HCT116 (cell line): ENCODE measurements at places on chromosomes 12 and 14. TPM values are rescaled to one million over a fixed set of nuclear protein-coding genes. Genes with fewer than 3 reads are reported as not detected.

The CFAP73 gene
- total RNA-seq: 0.34 TPM

- H3K36me3 ChIP-seq: no peaks in the 10 kb centered on the region
- no peak overlapping the region for H3K4me3 ChIP-seq
- no peak for DNase-seq
- no peak overlapping the region for H3K27ac ChIP-seq
- H3K27me3 ChIP-seq: no peaks in the 10 kb centered on the region
These were observed 77.0 kb upstream of the METAP2 start for GRCh38 chr12:95396849-95397468.

The KRT82 gene
- total RNA-seq: not detected

GRCh38 chr12:19410211-19410610, 29.1 kb upstream of the AEBP2 start:
- no peaks in the 10 kb centered on the region for H3K36me3 ChIP-seq
- H3K4me3 ChIP-seq: no peak overlapping the region
- H3K27ac ChIP-seq: no peak overlapping the region
- H3K4me1 ChIP-seq: no peaks in the 10 kb centered on the region
- H3K27me3 ChIP-seq: no peaks in the 10 kb centered on the region

GRCh38 chr14:84401631-84402030, 1128.3 kb upstream of the FLRT2 start:
- H3K27ac ChIP-seq: no peak overlapping the region
- no peaks in the 10 kb centered on the region for H3K4me1 ChIP-seq
- no peak overlapping the region for H3K4me3 ChIP-seq

The LMNTD1 gene
- total RNA-seq: not detected

- H3K27ac ChIP-seq: no peak overlapping the region
- H3K27me3 ChIP-seq: no peaks in the 10 kb centered on the region
- DNase-seq: no peak
- H3K36me3 ChIP-seq: no peaks in the 10 kb centered on the region
These were observed 3.6 kb downstream of the LRRC74A start for GRCh38 chr14:76829650-76830421.

The PPM1A gene
- 32.8 TPM for total RNA-seq

GRCh38 chr12:76312315-76312714, 35.9 kb downstream of the BBS10 start:
- H3K4me1 ChIP-seq: no peaks in the 10 kb centered on the region
- no peaks in the 10 kb centered on the region for H3K27me3 ChIP-seq
- no peak overlapping the region for H3K4me3 ChIP-seq
- no peak overlapping the region for H3K27ac ChIP-seq

The GPR68 gene
- not detected for total RNA-seq

- no peaks in the 10 kb centered on the region for H3K4me1 ChIP-seq
- H3K27ac ChIP-seq: no peak overlapping the region
- no peaks in the 10 kb centered on the region for H3K27me3 ChIP-seq
- no peak overlapping the region for H3K4me3 ChIP-seq
These were observed 17.8 kb downstream of the E2F7 start for GRCh38 chr12:77047341-77048109.

GRCh38 chr14:24372701-24373416, 4.9 kb downstream of the NFATC4 start:
- H3K4me3 ChIP-seq: no peak overlapping the region
- peaks cover 12% of the 10 kb centered on the region for H3K4me1 ChIP-seq
- no peak overlapping the region for H3K27ac ChIP-seq
- no peaks in the 10 kb centered on the region for H3K36me3 ChIP-seq

DNA sequence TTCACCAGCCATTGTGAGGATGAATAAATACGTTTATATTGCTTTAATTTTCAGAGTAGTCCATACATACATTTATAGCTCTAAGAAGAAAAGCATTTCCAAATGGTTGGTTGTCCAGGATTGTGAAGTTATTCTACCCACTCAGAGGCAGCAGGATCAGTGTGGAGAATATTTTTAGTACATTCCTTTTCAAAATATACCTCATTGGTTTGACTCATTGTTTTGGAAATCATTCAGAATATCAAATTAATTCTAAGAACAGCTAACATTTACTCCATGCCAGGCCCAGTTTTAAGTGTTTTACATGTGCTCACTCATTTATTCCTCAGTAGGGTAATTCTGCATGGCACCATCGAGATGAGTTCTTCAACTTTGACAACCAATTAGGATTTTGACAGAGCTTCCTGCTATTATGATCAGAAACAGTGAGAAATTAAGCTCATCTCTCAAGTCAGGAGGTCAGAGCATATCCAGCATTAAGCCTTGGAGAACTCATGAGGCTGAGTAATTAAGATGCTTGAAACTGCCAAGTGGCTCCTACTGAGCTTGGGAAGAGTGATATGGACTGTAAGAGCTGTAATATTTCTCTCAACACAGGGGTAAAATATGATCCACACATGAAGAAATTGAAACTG, 153.3 kb upstream of the CLEC14A start:
- no peak overlapping the region for H3K27ac ChIP-seq
- H3K27me3 ChIP-seq: no peaks in the 10 kb centered on the region
- no peak for DNase-seq
- H3K36me3 ChIP-seq: no peaks in the 10 kb centered on the region

DNA sequence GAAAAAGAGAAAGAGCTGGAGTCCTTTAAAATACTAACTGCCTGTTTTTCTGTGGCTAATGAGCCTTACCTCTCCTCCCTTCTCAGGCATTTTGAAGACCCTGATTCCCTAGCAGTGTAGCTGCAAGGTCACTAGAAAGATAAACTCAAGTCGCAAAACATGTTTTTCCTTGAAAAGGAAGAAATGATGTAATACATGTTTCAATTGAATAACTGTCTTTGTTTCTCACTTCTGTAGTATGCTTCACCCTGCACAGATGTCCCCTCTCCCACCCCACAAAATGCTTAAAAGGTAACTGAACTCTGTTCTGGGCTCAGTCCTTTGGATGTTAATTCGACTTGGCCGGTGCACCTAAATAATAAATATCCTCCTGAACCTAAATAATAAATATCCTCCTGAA, 1350.3 kb downstream of the TMEM121 start:
- DNase-seq: no peak
- no peaks in the 10 kb centered on the region for H3K36me3 ChIP-seq
- H3K4me3 ChIP-seq: no peak overlapping the region
- H3K27me3 ChIP-seq: no peaks in the 10 kb centered on the region
